ENCODE measurements at places on chromosomes 13 and 19. TPM values are rescaled to one million over a fixed set of nuclear protein-coding genes. Genes with fewer than 3 reads are reported as not detected.

Gene LILRA6
- 1.6 TPM for polyA plus RNA-seq

DNA sequence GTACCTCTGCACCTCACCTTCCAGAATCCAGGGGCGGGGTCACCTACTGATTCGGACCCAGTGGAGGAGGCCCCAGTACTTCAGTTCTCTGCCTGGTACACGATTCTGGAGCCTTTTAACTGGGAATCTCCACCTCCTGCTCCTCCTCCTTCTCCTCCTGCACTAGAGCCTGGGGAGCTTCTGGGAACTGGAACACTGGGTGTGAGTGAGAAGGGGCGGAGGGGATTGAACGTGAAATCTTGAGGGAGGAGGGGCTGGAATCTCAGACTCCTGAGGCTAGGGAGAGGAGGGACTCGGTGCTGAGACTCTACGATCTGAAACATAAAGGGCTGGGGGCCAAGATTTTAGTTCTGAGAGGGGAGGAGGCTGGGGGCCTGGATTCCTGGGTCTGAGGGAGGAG, at the start of gene KLK8:
KLK8 (minus strand) TSS at position 90 of the 400 bp plus-strand sequence. CDS start 437 bp downstream, outside the sequence.
- no peak for DNase-seq

DNA sequence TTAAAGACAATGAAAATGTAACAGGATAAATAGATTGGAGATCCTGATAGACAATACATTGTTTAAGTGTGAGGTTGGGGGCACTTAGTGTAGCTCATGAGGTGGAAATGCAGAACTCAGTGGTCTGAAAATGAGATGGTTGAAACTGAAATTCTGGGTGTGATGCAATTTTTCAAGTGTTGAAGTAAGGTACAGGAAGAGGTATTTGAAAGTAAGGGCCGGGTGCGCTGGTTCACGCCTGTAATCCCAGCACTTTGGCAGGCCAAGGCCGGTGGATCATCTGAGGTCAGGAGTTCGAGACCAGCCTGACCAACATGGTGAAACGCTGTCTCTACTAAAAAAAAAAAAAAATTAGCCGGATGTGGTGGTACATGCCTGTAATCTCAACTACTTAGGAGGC, 113.0 kb downstream of the UFM1 start:
- DNase-seq: no peak

DNA sequence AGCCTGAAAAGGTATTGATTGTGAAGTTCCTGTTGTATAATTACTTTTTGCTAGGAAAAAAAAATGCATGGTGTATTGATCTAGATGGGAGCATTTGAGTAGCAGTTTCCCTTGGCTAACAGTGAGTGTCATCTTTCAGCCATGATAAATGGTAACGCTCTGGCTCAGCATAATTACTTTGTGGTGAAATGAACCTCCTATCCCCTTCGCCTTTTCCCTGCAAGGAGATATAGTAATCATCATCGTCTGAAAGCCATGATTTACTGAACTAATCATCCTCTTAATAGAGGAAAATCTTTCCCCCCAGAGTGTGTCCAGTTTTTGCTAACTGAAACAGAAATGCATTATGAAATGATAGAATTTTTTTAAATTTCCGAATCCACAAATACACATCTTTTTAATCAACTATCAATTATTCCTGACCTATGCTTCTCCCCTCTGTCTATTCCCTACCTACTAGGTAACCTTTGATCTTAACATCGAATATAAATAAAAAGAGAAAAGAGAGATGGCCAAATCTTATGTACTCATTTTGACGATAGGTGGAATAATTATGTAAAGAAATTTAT, 88.7 kb downstream of the MAB21L1 start:
- DNase-seq: no peak

DNA sequence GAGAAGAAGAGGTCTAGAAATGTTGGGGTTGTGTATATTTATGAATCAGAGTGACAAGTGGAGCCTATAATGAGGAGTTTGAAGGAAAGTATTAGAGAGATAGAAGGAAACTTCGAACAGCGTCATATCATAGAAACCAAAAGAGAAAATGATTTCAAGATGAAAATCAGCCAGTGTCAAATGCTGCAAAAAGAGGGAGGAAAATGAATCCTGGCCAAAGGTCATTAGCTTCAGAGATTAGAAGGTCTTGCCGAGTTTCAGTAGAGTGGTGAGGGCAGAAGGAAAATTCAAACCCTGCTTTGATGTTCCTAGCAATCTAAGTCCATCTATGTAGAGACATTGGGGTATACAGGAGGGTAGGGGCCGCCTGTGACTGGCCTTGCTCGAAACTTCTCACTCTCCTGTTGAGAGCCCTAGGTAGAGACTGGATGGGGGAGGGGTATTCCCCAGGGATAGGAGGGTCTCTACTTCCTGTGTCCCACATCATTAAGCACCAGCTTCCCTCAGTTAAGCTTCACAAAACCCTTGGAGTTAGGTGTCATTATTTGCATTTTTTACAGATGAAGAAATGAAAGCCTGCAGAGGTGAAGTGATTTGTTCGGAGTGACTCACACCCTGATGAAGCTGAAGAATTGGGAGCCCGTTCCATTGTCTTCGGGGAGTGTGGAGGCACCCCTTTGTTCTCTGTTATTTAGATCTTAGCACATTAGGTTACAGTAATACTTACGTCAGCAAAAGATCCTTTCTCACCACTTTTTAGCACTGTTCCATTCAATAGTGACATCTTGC, 62.8 kb downstream of the FGF9 start:
- DNase-seq: peak; percentile 81

- DNase-seq: no peak
Observed at GRCh38 chr13:38418286-38418685, 68.6 kb downstream of the UFM1 start.

GRCh38 chr19:34766386-34766785, 6.6 kb downstream of the ZNF599 start:
- no peak for DNase-seq

DNA sequence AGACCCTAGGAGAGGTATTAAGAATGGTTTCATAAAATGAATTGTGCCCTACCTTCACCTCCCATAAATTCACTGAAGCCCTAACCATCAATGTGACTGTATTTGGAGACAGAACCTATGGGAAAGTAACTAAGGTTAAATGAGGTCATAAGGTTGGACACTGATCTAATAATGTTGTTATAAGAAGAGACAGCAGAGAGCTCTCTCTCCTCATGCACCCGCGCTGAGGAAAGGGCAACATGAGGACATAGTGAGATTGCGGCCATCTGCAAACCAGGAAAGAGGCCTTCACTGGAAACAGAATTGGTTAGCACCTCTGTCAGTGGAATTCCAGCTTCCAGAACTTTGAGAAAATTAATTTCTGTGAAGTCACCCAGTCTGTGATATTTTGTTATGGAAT, 1396.1 kb upstream of the MIR17HG start:
- DNase-seq: no peak

DNA sequence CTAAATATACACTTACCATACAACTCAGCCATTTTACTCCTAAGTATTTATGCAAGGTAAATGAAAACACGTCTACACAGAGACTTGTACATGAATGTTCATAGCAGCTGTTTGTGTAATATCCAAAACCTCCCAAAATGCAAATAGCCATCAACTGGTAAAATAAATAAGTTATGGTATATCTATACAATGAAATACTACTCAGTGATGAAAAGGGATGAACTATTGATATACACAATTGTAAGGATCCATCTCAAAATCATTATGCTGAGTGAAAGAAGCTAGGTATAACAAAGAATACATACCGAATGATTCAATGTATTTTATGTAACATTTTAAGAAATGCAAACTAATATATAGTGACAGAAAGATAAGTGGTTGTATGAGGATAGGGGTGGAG, 149.8 kb upstream of the TNFSF11 start:
- DNase-seq: no peak

GRCh38 chr13:94950303-94950702, 238.0 kb upstream of the SOX21 start:
- no peak for DNase-seq

DNA sequence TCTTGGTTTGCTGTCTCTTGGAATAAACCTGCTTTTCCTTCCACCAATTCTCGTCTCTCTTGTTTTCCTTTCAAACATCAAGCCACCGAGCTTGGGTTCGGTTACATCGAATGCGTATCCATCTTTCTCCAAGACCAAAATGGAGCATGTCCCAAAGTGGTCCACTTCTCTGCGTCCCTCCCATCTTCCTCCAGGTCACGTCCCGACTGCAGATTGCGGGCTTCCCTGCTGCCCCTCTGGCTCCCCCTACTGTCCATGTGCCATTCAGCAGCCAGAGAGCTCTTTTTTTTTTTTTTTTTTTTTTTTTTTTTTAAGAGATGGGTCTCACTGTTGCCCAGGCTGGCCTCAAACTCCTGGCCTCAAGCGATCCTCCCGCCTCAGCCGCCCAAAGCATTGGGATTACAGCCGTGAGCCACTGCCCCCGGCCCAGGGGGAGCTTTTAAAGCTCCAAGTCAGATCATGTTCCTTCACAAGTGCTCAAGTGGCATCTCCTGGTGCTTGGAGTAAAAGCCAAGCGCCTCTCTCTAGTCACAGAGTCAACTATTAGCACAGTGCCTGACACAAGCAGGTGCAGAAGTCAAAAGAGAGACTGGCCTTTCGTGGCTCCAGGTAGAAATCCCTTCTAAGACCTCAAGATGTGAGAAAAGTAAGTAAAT, 10.0 kb downstream of the COL5A3 start:
- DNase-seq: peak; percentile 48

GRCh38 chr13:54980651-54981050, 1952.0 kb downstream of the OLFM4 start:
- no peak for DNase-seq

- no peak for DNase-seq
Observed at GRCh38 chr13:53417601-53418000, 389.0 kb downstream of the OLFM4 start.

DNA sequence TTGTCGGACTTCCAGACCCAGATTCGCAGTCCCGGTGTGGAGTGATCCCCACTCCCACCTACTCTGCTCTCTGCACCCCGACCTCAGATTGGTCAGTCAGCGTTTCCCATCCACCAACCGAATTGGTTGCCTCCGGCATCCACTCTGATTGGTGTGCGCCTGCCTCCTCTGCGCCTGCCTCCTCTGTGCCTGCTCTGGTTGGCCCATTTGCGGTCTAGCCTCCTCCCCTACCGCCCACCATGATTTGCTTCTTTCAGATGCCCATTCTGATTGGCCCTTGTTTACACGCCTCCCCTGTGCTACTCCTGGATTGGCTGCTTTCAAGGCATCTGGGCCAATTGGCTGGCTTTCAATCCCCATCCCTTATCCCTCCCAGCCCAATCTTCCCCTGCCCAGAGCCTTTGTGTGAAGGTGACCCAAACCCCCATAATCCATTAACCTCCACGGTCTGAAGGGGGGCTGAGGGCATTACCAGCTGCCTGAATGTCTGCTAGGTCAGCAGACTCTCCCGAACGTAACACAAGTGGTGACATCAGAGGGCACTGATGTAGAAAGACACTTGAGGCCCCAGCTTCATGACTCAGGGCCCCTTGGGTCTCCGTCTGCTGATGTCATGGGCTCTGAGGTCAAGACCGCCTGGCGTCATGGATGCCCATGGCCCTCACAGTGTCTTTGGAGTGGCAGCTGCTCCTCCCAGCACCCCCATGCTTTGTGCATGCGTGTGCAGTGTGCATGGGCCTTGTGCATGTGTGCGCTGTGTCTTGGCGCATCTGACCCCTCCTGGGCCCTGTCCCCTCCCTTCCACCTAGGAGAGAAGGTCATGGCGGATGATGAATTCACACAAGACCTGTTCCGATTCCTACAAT, 80.4 kb downstream of the MAP4K1 start:
- no peak for DNase-seq

GRCh38 chr13:94112227-94112626, 367.3 kb downstream of the DCT start:
- DNase-seq: peak; percentile 37

GRCh38 chr13:77398825-77399620, 72.1 kb upstream of the MYCBP2 start:
- no peak for DNase-seq

DNA sequence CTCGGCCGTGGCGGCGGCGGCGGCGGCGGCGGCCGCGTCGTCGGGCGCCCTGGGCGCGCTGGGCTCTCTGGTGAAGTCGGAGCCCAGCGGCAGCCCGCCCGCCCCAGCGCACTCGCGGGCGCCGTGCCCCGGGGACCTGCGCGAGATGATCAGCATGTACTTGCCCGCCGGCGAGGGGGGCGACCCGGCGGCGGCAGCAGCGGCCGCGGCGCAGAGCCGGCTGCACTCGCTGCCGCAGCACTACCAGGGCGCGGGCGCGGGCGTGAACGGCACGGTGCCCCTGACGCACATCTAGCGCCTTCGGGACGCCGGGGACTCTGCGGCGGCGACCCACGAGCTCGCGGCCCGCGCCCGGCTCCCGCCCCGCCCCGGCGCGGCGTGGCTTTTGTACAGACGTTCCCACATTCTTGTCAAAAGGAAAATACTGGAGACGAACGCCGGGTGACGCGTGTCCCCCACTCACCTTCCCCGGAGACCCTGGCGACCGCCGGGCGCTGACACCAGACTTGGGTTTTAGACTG, 1.7 kb downstream of the SOX1 start:
- no peak for DNase-seq

GRCh38 chr13:78611040-78611439, 7.7 kb upstream of the POU4F1 start:
- DNase-seq: no peak

DNA sequence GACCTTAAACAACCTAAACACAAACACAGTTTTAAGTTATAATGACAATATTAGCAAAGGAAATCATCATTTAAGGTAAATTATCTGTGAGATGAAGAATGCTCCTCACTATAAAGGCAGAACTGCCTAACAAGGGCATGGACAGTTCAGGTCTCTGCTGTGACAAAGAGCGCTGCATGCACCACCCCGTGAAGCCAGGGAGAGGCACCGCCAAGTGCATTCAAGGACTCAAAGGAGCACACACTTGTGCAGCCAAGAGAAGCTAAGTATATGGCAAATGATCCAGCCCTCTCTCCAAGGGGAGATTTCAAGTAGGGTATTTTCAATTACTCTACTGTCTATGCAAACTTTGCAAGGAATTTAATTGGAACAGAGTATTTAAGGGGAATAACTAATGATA, 126.0 kb downstream of the RAP2A start:
- DNase-seq: no peak

DNA sequence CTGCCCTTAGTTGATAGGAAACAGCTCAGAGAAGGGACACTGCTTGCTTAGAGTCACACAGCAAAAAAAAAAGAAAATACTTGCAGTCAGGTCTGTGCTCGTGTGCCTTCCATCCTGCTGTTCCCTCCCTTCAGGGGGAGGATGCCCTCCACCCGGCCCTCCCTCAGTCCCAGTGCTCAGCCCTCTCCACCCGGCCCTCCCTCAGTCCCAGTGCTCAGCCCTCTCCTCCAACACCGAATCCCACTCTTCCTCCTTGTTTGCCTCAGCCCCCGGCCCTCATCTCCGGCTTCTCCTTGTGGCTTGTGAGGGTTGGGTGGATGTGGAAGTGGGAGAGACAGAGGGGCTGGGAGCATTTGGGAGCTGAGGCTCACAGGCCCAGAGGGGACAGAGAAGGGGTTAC, 5.8 kb downstream of the TFPT start:
- no peak for DNase-seq
